CD4-positive, alpha-beta T cell treated with Interleukin-2 at 100 ng/mL for 4 hours (primary cell): ENCODE measurements at places on chromosomes 1 and 21.

DNA sequence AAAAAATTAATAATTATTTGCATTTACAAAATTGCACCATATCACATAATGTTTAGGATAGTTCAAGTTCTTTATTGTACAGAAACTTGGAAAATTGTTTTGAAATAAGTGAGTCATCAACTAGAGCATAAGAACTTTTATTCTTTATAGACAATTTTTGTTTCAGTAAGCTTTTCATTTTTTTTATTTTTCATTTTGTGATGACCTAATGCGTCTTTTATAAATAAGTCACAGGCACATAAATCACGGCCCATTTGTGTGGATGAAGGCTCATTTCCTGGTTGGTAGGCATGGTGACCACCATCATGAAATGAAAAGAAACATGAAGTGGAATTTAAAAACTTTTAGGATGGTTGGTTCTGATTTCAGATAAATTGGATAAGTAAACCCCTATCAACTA lies 39.3 kb downstream of the SPAG17 start:
- no peak for DNase-seq

DNA sequence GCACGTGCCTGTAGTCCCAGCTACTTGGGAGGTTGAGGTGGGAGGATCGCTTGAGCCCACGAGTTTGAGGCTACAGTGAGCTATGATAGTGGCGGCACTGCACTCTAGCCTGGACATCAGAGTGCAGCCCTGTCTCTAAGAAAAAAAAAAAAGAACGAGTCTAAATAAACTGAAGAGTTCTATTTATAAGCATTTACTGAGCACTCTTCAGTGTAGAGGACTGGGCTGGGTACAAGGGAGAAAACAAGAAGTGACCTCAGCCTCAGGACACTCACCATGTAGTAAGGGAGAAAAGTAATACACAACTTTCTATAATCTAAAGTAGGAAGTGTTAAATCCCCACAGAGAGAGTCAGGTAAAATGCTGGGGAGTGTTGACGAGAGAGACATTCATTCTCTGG lies 35.0 kb downstream of the NAV1 start:
- no peak for DNase-seq

GRCh38 chr1:180265871-180266270 lies 35.8 kb downstream of the LHX4 start:
- no peak for DNase-seq

GRCh38 chr1:151146412-151147131 lies at the start of gene SEMA6C:
Gene SEMA6C, minus strand, starts transcription at chr1:151146631. Its CDS starts 4,010 bp downstream, at chr1:151142621.
- DNase-seq, result peak; percentile 85

DNA sequence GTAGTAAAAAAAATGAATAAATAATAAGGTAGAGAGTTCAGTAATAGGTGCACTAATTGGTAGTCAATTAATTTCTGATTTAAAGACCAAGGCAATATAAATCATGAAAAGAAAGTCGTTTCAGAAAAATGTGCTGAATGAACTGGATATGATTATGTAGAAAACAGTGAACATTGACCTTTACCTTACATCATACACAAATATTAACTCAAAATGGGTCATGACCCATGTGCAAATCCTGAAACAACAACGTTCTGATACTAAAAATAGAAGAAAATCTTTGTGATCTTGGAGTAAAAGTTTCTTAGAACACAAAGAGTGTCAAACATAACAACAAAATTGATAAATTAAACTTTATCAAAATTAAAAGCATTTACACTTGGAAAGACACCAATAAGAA lies 39.1 kb downstream of the COL11A1 start:
- no peak for DNase-seq

DNA sequence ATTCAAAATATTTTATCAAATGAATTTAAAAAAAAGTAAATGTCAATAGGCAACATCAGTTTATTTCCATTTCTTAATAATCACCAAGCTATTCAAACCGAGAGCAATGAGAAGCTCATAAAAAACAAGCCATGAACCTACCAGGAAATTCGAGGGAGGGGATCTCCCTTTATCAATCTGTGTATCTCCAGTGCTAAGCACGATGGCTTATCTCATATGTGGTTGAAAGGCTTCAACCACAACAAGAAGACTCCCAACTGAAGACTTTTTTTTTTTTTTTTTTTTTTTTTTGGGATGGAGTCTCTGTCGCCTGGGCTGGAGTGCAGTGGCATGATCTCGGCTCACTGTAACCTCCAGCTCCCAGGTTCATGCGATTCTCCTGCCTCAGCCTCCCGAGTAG lies 833.3 kb downstream of the USP25 start:
- DNase-seq, result no peak

DNA sequence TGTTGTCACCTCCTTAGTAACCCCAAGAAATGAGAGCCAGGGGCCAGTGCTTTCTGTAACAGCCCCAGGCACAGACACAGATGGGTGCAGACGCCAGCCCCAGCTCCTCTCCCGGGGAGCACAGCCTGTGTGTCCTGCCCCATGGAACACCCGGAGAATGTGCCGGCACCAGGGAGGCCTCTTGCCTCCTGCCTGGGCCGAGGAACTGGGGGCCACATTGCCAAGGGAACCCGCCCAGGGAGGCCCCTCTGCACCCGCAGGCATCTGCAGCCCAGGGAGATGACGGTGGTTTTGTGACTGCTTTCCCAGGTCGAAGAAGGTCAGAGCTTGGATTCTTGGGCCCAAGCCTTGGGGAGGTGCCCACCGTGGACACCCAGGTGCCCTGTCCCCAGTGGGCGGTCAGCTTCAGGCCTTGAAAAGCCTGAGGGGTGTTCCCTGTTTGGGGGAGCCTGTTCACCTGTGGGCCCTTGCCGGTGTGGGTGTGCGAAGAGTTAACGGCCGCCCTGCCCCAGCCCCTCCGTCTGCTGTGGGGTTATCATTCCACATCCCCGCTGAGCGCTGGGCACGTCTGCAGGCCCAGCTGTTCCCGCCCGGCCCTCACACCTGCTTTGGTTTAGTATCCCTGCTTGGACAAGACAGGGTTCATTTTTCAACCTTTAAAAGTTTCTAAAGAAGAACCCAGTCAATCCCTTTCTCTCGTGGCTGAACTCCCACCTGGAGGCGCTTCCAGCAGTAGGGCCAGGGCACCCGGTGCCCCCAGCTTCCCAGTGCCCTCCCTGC lies 62.5 kb downstream of the MORN1 start:
- DNase-seq, result no peak

DNA sequence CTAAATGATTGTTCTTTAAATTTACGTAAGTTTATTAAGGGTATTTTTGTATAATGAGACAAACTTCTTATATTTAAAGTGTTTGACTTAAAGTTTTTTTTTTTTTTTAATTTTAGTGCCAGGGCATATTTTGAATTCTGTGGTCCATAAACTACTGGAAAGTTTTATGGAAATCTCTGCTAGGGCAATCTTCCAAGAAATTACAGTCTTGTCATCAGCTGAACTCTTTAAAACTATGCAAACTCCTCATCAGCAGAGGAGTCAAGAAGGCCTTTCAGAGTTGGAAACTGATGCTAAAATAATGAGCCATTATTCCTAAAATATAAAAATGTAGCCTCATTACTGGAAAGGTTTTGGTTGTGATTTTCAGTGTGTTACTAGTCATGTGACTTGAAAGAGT lies 1201.9 kb downstream of the BRINP3 start:
- DNase-seq, result no peak

GRCh38 chr1:156502894-156503697 lies 2.5 kb upstream of the MEF2D start:
- no peak for DNase-seq

- DNase-seq, result no peak
Measured at GRCh38 chr1:17466359-17466758, 26.9 kb upstream of the RCC2 start.

GRCh38 chr1:235942979-235943575 lies 76.4 kb upstream of the LYST start:
- no peak for DNase-seq

GRCh38 chr1:30035522-30036228 lies 687.7 kb downstream of the MATN1 start:
- no peak for DNase-seq

- no peak for DNase-seq
Measured at GRCh38 chr1:162029157-162029556, 5.5 kb upstream of the OLFML2B start.

DNA sequence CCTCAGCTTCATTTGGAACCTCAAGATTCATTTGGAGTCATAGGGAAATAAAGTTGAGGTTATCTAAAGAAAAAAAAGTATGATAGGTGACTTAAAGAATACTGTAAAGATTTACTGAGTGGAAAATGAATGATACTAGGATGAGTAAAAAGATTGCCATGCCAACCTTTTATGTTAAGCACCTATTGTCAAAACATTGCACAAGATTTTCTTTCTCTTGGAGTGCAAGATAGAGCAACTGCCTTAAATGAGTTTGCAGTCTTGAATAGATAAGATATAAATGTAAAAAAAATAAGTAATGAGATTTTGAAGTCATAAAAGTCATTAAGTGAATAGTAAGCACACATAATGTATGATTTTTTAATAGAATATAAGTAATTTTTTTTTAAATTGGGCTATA lies 5.1 kb upstream of the ANGPTL1 start:
- DNase-seq, result no peak

- no peak for DNase-seq
Measured at GRCh38 chr1:179318491-179318890, 24.9 kb downstream of the SOAT1 start.

- no peak for DNase-seq
Measured at GRCh38 chr1:9201401-9202239, 33.0 kb upstream of the H6PD start.

DNA sequence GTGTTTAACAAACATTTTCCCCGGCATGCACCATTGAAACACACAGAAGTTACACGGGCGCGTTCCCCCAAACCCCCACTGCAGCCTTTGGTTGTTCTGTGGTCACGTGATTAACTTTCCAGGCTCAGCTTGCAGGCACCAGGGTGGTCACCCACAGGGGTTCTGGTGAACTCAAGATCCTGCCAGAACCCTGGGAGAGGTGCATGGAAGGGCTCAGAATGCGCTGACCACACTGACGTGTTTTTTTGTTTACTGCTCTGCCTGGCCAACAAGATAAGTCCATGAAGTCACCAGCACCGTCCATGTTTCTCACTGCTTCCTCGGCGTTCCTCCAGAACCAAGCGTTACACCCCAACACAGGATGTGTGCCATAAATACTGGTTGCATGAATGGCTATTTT lies 229.5 kb upstream of the VAMP3 start:
- DNase-seq, result no peak

GRCh38 chr1:63626222-63626621 lies 33.0 kb downstream of the PGM1 start:
- no peak for DNase-seq

DNA sequence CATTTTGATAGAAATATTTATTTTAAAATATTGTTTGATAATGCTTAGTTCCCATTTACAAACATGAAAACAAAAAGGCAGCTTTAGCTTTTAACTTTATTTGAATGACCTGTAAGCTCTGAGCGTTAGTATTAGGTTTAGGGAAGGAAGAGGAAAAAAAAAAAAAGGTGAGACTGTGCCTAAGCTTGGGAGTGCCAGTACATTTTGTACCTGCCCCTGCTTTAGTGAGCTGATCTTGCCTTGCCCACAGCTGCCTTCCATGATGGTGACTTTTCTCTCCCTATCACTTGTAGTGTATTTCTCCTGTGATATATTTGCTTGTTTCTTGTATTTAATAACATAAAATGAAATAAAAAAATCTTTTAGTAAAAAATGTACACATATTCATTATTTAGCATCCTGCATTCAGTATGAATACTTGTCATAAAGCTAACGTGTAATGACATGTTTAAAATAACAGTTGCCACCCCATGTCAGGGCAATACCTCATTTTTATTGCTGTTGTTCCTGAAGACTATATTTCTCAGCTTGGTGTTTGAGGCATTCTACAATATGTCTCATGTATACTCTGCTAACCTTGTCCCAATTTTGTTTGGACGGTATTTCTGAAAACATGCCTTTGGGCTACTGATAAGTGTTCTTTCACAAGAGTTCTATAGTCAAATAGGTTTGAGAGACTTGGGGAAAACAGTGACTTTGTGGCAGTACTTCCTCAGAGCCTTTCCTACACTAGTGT lies 76.3 kb downstream of the NEK7 start:
- no peak for DNase-seq

DNA sequence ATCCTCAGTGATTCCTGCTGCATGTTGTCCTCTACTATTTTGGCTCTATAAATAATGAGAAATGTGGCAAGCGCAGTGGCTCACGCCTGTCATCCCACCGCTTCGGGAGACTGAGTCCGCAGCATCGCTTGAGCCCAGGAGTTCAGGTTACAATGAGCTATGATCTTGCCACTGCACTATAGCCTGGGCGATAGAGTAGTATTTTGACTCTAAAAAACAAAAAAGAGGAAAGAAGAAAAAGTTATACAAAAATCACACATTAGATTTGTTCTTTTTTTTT lies 756 bp upstream of the SLC25A44 start:
- no peak for DNase-seq

- DNase-seq, result no peak
Measured at GRCh38 chr1:54986025-54986424, 5.6 kb downstream of the TMEM61 start.

GRCh38 chr21:44078411-44078981 lies 28.7 kb upstream of the PWP2 start:
- peak; percentile 23 for DNase-seq

- DNase-seq, result no peak
Measured at GRCh38 chr1:234000557-234001041, 96.1 kb downstream of the SLC35F3 start.

DNA sequence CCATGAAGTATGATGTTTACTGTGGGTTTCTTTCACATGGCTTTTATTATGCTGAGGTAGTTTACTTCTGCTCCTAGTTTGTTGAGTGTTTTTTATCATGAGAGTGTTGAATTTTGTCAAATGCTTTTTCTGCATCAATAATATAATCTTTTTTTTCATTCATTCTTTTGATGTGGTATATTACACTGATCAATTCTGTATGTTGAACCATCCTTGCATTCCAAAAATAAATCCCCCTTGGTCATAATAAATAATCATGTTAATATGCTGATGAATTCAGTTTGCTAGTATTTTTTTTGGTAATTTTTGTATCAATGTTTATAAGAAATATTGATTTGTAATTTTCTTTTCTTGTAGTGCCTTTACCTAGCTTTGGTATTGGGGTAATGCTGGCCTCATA lies 97.9 kb upstream of the ZNF648 start:
- no peak for DNase-seq

GRCh38 chr1:64864018-64864940 lies 102.1 kb downstream of the JAK1 start:
- peak; percentile 79 for DNase-seq

DNA sequence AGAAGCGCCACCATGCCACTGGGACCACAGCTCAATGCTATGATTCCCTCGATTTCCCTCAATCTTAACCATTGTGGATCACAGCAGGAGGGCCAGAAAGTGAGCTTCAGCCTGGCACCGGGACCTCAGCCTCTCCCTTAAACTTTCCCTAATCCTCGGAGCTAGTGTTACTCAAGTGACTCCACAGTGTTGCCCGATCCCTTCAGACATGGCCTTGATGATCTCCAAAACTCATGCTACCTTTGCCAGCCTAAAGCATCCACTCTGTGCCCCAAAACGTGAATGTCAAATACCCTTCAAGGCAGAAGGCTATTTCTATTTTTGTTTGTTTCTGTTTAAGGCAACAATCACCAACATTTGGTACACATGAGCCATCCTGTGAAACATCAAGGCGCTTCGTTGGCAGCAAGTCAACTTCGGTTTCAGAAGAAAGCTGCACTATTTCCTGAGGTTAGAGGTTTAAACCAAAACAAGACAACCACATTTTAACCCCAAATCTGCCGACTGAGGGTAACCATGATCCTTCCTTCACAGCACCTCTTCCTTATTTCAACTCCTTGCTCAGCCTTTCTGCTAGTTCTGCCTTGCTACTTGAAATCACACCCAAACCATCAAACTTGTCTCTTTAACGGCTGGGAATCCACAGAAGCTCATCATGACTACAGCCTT lies 94.4 kb upstream of the KRTAP19-8 start:
- DNase-seq, result peak; percentile 83
